ENCODE measurements at places on chromosomes 7 and 10.

- no peak for DNase-seq
Measured at GRCh38 chr7:127730658-127731276, 78.8 kb downstream of the SND1 start.

DNA sequence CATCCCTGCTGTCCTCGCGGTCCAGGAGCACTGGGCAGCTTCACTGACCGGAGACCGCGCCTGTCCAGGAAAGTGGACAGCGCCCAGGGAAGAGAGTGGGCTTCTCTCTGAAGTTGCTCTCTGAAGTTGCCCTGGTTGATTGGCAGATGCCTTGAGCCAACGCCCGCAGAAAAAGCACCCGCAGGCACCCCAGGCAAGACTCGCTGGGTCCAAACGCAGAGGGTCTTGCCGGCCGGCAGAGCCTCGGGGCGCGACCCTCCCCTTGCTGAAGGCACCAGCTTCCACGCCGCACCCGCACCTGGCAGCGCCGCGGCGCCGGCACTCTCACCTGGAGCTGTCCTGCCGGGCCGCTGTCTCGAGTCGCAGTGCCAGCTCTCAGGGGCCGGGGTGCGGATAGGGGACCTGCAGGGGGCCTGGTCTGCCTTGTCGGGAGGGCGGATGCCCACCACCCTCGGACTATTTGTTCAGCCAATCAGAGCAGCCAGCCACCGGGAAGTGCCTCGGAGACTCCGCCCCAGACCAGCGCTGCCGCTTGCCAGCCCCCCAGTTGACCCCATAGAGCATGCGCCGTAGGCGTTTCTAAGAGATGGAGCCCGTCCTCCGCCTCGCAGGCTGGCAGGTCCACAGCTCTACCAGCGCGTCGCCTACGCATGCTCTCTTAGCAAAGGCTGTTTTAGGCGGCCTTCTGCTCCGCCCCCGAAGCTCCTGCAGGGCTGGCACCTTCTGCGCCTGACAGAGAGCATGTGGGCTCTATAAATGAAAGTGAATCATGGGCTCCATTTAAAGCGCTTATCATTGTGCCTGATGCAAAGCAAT, at the start of gene LIPA:
Gene LIPA (minus strand): TSS at position 367 of the 816 bp plus-strand sequence. CDS start 4,127 bp downstream, outside the sequence.
- peak; percentile 83 for DNase-seq

GRCh38 chr10:42975005-42975493, 101.8 kb upstream of the RET start:
- DNase-seq: peak; percentile 26

GRCh38 chr7:16400893-16401275, 20.5 kb downstream of the CRPPA start:
- DNase-seq: no peak

GRCh38 chr7:97218767-97219166, 101.3 kb downstream of the SDHAF3 start:
- no peak for DNase-seq

All from hematopoietic multipotent progenitor cell (in vitro differentiated cells).